ENCODE measurements at places on chromosomes 5 and 9. TPM values are rescaled to one million over a fixed set of nuclear protein-coding genes. Genes with fewer than 3 reads are reported as not detected.

ST8SIA4 gene
- 4.5 TPM for total RNA-seq

ESM1 gene
- not detected for total RNA-seq

CCL27 gene
- total RNA-seq, result not detected

TNC gene
- total RNA-seq, result 2.0 TPM

BRD9 gene
- 30.9 TPM for total RNA-seq

TRIM36 gene
- 16.9 TPM for total RNA-seq

EIF4EBP3 gene
- total RNA-seq, result not detected

SPINK7 gene
- total RNA-seq, result not detected

TMED7 gene
- 140 TPM for total RNA-seq

PRUNE2 gene
- total RNA-seq, result 650 TPM

GALNT12 gene
- 0.32 TPM for total RNA-seq

ZBTB34 gene
- 5.9 TPM for total RNA-seq

LRRTM2 gene
- not detected for total RNA-seq

C5orf58 gene
- total RNA-seq, result not detected

UQCRQ gene
- total RNA-seq, result 134 TPM

CAMK4 gene
- 0.19 TPM for total RNA-seq

BSPRY gene
- total RNA-seq, result not detected

PSMB7 gene
- 263 TPM for total RNA-seq

RAB3C gene
- not detected for total RNA-seq

GRCh38 chr5:6900247-6901227, 187.3 kb downstream of the TENT4A start:
- no peak for DNase-seq

DNA sequence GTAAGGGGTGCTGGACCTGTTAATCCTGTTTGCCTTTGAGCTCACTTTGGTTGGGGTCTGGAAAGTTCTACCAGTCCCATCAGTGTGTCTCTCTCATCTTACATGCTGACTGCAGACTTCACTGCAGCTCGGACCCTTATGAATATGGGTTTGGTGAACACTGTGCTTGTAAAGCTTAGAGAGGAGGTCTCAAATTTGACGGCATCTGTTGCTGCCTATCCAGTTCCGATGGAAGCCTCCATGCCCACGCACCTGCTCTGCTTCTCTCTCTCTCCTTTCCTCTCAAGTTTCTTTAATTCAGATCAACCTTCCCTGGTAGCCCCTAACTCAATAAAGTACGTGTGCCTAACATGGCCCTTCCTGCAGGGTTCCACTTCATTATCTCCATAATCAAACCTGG, 217.9 kb downstream of the HSPA4 start:
- no peak for DNase-seq

DNA sequence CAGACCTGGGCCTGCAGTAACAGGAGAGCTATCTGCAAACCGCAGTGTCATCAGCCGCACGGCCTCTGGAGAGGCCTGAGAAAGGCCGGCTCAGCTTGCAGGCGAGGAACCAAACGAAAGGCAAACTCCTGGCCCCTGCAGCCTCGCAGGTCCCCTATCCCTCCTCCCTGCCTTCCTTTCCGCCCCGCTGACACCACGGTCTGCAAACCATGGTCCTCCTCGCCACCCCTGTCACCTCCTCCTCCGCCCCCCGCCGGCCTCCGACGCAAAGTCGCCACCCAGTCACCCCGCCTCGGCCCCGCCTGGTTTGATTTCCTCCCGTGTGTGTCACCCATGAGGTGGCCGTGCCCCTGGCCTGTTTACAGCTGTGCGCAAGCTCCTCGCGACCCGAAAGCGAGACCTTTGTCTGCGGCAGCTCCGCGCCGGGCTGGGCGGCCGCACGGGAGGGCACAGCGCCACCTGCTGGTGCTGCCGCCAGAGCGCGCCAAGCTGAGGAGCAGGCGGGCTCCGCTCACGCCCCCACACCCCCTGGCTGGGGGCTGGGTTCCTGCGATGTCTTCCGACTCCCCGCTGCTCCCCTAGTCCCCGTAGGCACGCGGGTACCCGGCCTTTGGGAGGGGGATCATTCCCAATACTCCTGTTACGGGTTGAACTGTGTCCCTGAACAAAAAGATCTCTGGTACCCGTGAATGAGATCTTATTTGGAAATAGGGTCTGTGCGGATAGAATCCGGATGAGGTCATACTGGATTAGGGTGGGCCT, 19.4 kb downstream of the GBGT1 start:
- DNase-seq, result peak; percentile 63

DNA sequence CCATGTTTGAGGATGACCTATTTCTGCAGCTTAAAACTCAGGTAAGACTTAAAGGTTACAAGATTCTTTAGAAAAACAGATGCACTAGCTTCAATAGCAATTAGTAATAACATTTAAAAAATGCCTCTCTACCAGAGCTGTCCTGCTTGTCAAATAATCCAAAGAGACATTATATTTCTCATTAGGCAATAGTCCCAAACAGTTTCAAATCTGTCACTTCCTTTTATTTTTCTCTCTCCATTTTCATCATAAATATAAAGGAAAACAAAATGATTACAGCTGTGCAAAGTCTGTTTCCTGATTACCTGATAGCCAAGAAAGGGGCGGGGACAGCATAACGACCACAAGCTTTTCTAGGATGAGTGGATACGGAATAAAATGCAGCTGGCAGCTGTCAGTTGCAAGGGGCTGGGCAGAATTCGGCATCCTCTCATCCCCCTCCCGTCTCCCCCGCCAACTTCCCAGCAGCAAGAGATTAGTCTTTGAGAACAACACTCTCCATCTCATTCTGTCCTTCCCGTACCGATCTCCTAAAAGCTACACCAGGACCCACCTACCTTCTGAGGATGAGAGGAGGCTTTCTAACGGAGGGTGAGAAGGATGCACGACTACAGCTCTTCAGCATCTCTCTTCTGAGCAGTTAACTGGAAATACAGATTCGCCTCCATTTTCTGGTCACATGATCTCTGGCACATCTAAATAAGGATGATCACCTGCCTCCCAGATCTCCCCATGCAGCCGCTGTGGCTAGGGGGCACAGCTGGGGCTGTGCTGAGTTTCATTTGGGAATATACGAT, 72.5 kb upstream of the PCA3 start:
- DNase-seq, result no peak

GRCh38 chr5:28809811-28810750, 1771.7 kb upstream of the CDH9 start:
- no peak for DNase-seq

DNA sequence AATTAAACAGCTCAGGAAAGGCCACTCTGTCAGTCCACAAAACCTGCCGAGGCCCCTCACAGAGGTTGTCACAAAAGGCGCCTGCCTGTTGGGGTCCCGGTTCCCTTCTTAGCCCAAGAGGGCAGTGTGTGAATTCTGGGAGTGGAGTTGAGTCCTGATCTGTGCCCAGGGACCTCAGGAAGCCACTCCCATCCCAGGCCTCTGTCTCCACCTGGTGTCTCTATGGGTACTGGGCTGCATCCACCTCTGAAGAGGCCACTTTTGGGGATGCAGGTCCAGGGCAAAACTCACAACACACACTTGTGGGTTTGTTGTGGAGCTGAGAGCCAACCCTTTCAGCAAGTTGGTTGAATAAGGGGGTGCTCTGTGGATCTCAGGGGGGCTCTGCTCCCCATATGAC, 74.3 kb upstream of the STXBP1 start:
- no peak for DNase-seq

DNA sequence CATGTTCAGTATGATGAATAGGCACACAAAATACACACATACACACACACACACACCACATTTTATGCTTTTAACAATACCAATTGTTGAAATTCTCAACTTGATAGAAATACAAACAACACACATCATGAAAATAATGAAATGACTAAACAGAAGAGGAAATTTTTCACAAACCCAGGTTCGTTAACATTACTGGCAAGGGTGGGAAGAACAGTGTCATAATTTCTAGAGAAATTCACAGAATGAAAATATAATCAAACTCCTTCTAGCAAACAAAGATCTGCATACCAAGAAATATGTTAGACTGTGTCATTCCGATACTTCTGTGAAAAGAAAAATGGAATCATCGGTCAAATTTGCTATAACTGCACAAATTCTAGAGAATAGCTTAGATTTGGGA, 41.9 kb downstream of the ST8SIA4 start:
- DNase-seq, result no peak

GRCh38 chr9:101727612-101728524, 10.6 kb downstream of the GRIN3A start:
- DNase-seq, result no peak

- no peak for DNase-seq
These were observed 565.5 kb downstream of the ZNF608 start for GRCh38 chr5:124180875-124181461.

DNA sequence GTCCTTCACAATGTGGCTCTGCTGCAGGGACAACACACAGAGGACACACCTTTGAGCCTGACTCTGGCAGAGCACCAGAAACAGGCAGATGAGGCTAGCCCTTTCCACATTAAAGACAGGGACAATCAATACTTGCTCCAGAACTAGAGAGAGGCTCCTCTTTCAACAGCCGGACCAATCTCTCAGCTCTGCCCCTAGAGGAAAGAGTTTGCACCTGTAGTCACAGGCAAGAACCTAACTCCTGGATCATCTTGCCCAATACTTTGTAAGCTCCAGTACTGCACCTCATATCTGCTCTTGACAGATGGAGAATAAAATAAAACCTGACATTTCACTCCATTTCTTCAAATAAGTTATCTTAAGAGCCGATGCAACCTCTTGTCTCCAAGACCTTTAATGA, 52.1 kb downstream of the EPB41L4A start:
- no peak for DNase-seq

GRCh38 chr5:139638736-139639618, 9.2 kb upstream of the CXXC5 start:
- peak; percentile 24 for DNase-seq

GRCh38 chr5:170307575-170308465, 10.2 kb upstream of the LCP2 start:
- DNase-seq, result peak; percentile 4

DNA sequence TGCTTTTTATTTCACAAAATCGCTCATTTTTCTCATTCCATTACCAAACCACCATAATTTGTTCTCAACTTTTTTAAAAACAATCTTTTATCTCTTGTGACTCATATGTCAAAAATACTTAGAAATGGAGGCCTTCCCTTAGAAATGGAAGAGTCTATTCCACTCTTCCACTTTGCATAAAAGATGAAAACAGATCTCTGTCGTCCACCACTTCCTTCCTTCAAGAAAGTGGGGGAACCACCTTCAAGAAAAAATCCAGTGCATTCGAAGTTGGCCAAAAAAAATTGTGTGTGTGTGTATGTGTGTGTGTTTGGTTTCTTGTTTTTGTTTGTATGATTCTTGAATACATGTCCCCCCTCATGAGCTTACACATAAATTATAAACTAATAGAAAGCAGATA, 628.8 kb upstream of the DMAC1 start:
- no peak for DNase-seq

- no peak for DNase-seq
These were observed 175.2 kb upstream of the DAP start for GRCh38 chr5:10936081-10936855.

GRCh38 chr5:101534491-101535110, 631.5 kb upstream of the ST8SIA4 start:
- DNase-seq, result peak; percentile 7

DNA sequence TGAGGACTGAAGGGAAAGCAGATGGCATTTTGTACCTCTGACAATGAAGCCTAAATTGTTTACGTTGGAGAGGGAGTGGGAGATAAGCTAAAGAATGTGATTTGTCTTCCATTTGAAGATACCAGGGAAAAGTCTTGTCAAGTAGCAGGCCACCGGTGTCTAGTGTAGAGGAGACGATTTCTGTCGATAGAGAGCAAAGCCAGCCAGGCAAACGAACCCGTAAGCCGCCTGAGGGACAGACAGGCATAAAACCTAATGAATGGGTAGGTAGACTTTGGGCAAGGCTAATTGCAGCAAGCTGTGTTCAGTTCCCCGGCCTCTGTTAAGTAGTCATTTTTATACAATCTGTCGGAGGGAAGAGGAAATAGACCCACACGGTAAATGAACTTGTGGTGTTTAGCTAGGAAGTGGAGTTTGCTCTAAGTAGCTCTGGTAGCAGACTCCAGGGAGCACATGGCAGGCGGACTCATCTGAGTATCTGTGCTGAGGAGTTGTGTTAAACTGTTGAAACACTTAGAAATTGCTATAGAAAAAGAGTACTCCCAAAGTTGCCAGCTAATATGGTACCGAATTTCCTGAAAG, 28.8 kb downstream of the SMARCA2 start:
- DNase-seq, result no peak

- DNase-seq, result no peak
These were observed 16.5 kb upstream of the NRARP start for GRCh38 chr9:137318602-137319001.

- no peak for DNase-seq
These were observed 351.2 kb downstream of the MLLT3 start for GRCh38 chr9:20271096-20271495.

GRCh38 chr5:61401726-61402125, 69.7 kb downstream of the ZSWIM6 start:
- peak; percentile 40 for DNase-seq

- no peak for DNase-seq
These were observed 182.5 kb upstream of the PIK3R1 start for GRCh38 chr5:68033029-68033428.

DNA sequence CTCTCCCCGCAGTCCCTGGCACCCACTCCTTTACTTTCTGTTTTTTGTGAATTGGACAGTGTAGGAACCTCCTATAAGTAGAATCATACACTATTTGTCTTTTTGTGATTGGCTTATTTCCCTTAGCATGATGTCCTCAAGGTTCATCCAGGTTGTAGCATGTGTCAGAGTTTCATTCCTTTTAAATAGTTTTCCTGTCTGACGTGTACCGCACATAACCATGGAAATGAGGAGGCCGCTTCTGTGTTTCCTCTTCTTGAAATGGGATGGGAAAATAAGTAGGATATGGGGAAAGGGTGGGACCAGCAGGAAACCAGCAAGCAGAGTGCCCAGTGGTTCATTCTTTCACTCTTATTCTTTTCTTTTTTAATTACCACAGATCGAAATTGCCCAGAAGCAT, 72.6 kb upstream of the ENTREP1 start:
- DNase-seq, result no peak

GRCh38 chr9:5430912-5431311, 6.8 kb downstream of the PLGRKT start:
- DNase-seq, result no peak

- no peak for DNase-seq
These were observed 298.8 kb downstream of the NSG2 start for GRCh38 chr5:174344335-174344734.

GRCh38 chr5:172365948-172366608, 82.5 kb upstream of the UBTD2 start:
- DNase-seq, result no peak

DNA sequence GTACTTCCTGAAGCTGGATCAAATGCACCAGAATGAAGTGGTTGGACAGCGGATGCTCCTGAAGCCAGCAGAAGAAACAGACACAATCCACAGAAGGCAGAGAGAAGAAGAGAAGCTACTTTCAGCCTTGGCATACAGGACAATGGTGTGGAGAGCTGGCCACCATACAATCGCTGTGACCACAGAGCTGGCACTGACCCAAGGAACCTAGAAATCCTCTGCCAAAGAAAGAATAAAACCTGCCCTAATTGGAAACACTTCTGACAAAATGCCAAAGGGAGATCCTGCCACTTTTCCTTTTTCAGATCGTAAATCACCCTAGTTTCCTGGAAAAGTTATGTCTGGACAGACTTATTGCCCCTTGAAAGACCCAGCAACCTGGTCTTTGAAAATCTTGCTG, 77.8 kb downstream of the BAAT start:
- no peak for DNase-seq
